ENCODE measurements at places on chromosomes 5 and 9.

DNA sequence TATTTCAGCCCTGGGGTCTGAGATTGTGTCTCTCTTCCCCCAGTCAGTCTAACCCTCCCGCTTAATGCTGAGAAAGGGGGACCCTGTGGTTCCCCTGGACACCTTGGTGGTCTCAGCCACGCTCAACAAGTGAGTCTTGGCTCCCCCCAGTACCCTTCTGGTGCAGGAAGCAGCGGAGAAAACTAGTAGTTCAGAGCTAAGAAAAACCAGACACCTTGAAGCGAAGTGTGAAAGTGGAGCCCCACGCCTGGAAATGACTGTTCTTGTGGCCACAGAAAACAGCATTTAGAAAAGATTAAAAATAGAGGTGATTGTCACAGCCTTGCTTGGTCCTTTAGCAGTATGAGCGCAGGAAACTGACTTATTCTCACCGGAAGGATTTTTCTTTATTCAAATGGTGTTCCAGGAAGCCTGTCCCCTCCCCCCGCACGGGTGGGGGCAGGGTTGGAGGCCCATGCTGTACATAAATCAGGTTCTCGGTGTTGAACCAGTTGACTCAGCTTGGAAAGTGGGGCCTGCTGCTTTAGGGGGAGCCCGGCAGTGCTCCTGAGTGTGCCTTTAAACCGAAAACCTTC, 8.1 kb downstream of the ARPC5L start:
- DNase-seq: peak; percentile 67

- no peak for DNase-seq
Observed at GRCh38 chr9:133334161-133334560, 1.8 kb downstream of the SURF6 start.

- DNase-seq: no peak
Observed at GRCh38 chr9:4339836-4340560, 40.1 kb upstream of the GLIS3 start.

DNA sequence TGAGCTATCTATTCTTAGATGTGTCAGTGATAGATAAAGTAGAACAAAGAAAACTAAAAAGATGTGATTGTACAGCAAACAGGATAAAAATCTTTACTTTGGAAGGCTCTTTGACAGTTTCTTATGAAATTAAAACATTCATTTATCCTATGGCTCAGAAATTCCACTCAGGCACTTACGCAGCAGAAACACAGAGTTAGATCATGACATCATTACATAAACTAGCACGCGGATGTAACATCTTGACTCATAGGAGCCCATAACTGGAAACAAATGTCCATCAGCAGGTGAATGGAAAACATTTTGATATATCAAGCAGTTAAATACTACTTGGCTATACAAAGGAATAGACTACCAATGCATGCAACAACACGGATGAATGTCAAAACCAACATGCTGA, 45.3 kb downstream of the ICE1 start:
- DNase-seq: no peak

DNA sequence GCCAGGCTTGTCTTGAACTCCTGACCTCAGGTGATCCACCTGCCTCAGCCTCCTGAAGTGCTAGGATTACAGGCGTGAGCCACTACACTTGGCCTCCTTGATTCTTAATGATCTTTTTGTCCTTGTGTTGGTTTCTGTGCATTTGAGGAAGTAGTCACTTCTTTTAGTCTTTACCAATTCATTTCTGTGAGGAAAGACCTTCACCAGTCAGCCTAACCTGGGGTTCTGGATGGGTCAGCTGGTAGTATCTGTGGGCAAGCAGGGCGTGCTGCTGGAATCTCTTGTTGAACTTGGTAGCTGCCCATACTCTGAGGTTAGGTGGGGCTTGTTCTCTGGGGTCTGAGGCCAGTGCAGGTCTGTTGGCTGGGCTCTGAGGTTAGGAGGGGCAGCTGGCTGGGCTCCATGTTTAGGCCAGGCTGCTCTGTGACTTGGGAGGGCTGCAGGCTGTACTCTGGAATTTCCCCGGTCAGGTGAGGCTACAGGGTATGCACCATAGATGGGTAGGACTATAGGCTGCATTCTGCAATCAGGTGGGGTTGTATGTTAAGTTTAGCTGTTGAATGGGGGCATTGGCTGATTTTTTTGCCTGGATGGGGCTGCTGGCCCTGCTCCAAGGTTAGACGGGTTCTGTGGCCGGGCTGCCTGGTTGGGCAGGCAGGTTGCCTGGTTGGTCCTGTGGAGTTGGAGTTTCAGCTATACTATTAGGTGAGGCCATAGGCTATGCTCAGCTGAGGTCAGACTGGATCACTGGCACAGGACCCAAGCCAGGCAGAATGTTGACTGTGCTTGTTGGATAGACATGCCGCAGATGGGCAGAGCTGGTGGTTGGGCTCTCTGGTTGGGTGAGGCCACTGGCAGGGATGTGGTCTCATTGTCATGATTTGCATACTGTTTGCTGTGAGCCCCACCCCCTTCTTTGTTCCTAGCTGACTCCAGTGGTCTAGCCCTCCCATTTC, 19.2 kb downstream of the UBAP1 start:
- no peak for DNase-seq

DNA sequence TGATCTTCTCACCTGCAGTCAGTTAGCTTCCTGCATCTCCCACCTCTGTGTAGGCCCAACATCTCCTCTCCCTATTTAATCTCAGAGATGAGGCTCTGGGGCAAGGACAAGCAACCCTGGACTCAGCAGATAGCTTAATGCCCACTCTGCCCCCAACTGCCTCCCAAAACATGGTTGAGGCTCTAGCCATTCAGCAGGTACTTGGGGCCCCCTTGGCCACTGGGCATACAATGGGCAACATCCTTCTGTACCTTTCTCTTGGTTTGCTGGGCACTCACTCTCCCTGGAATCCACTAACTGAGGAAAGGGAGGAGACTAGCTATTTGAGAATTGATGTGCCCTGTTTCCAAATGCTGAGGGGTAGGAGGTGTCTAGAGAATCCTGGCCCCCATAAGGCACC, 9.4 kb downstream of the IGIP start:
- DNase-seq: no peak

DNA sequence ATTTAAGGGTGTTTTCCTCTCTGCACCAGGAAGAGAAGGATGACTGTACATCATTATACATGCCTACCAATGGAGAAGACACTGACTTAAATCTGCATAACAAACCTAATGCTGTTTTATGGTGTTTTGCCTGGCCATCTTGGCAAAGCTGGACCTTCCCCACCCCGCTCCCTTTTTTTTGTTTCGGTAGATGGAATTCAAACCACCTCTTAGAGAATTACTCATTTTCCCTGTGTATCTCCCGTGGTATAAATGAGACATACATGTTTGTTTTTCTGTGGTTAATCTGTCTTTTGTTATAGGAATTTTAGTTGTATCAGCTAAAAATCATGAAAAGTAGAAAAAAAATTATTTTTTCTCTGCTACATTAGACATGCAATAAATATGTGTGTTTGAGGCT, 28.8 kb downstream of the IL12B start:
- no peak for DNase-seq

DNA sequence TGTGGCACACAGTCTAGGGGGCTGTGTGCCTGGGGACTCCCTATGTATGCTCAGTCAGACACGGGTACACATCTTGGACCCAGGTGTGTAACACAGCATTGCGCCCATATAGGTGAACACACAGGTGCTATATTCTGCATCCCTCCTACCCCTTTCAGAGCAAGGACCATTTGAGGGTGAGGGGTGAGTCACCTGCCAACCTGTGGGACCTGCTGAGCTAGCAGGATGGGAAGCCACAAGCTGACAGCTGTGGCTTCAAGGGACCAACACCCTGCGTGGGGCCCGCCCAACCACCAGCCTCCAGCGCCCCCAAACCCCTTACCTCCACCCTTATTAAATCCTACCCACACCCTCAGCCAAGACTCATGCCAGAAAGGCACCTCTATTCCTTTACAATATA, 14.6 kb upstream of the AQP7 start:
- peak; percentile 50 for DNase-seq
